ENCODE measurements at places on chromosomes 13 and 19.
A peak's percentile ranks its signal among the peaks of the same experiment; 100 is the strongest.

GRCh38 chr13:36421447-36421846 lies 10.8 kb upstream of the CCNA1 start:
- no peak for DNase-seq

DNA sequence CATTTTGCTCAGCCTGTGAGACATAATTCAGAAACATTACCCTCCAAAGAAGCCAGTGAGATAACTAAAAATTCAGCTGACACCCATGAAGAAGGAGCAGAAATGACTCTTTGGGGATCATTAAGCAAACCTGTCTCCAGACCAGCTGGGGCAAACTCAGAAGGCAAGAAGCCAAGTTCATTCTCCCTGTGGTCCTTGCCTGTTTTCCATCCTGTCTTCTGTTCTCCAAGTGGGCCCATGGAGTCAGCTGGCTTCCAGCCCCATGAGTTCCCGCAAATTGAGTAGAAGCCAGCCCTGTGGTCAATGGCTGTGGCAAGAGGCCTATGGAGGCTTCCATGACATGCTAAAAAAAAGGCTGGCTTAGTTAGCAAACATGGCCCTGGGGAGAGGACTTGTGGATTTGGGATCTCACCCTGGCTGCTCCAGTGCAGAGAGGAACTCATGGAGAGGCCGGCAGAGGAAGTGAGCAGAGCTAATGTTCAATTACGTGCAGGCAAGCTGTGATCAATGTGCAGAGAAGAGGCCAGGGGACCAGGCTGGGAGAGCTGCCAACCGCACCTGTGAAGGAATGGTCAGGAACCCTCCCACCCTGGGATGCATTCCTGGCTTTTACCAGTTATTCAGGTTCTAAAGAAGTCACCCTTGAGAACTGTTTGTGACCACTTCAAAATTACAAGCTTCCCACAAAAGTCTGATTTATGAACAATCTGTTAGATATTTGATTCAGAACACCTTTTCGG lies 229.1 kb downstream of the TSHZ3 start:
- no peak for DNase-seq

DNA sequence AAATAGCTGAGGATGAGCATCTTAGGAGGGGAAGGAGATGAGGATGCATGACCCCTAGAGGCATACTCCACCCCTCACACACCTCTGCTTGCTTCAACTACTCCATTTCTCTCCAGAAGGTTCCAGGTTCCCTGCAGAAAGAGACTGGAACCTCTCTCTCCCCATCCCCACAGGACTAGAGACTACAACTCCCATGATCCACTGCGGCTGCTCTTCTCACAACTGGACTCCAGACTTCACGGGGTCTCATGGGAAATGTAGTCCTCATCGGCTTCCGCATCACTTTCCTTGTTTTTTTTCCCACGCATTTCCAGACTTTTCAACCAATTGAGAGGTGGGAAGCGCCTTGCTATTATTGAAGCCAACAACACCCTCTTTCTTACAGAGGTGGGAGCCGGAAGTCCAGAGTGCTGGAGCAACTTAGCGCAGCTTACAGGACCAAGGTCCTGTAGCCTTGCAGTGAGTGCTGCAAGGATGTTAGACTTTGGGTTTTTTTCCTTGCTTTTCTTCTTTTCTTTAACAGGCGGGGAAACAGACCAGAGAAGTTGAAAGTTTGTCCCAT lies 13.9 kb upstream of the CACNG6 start:
- DNase-seq, result peak; percentile 68

DNA sequence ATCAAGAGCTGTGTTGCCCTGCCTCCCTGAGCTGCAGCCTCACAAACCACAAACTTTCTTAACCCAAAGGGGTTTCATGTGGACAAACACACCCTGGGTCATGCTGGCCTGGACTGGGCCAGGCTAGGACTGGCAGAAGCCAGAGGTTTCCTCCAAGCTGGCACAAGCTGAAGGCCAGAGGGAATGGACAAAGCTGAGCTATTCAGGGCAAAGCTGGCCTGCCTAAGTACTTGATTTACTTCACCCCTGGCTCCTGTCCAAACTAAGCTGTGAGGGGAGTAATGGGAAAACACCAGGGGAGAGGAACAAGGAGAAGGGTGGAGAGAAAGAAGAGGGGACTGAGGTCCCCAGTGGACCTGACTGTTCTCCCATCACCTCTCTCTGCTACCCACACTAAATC lies 6.2 kb downstream of the CPAMD8 start:
- no peak for DNase-seq

GRCh38 chr13:28329395-28330158 lies 165.4 kb downstream of the FLT1 start:
- no peak for DNase-seq

- DNase-seq, result peak; percentile 52
Measured at GRCh38 chr19:13441810-13442512, 64.3 kb downstream of the CACNA1A start.

DNA sequence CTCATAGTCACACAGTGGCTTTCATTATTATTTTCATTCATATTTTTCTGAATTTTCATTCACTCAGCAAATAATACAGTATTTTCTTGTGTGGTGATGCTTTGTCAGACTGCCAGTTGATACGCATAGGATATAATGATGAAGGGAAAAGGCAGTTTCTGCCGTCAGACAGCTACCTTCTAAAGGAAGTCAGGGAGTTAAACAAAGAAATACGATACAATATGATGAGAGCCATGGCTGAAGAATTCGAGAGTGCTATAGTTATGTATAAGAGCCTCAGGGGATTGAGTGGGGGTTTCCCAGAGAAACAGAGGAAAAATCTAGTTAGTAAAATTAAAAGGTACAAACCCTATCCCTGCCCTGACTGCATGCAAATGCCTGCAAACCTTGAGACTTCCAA lies 479.1 kb downstream of the OLFM4 start:
- DNase-seq, result no peak

GRCh38 chr13:77733674-77734073 lies 36.2 kb downstream of the SLAIN1 start:
- no peak for DNase-seq

DNA sequence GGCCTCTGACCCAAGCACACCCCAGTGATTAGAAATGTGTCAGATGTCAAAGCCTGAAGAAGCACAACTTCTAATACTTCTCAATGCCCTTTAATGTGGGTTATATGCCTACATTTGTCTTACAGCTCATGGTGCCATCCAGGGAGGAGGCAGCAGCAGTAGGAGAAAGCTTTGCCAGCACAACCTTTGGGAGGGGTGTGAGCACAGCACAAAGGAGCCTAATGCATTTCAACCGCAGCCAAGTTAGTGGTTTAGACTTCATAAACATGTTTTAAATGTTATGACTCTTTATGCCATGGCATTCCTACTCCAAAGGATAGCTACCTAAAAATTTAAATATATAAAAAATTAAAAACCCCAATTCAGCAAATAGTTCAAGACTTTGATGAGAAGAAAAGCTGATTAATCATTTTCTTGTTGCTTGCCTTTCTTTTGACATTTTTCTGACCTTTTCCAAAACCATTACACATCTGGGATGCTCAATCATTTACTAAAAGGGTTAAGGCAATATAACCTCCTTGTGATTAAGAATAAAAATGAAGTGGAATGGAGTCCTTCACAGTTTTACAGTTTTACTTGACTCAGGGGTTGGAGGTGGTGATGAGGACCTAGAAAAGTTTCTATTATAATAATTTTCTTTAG lies 142.7 kb downstream of the DLEU7 start:
- DNase-seq, result no peak

- no peak for DNase-seq
Measured at GRCh38 chr13:41710771-41711170, 250.1 kb downstream of the VWA8 start.

DNA sequence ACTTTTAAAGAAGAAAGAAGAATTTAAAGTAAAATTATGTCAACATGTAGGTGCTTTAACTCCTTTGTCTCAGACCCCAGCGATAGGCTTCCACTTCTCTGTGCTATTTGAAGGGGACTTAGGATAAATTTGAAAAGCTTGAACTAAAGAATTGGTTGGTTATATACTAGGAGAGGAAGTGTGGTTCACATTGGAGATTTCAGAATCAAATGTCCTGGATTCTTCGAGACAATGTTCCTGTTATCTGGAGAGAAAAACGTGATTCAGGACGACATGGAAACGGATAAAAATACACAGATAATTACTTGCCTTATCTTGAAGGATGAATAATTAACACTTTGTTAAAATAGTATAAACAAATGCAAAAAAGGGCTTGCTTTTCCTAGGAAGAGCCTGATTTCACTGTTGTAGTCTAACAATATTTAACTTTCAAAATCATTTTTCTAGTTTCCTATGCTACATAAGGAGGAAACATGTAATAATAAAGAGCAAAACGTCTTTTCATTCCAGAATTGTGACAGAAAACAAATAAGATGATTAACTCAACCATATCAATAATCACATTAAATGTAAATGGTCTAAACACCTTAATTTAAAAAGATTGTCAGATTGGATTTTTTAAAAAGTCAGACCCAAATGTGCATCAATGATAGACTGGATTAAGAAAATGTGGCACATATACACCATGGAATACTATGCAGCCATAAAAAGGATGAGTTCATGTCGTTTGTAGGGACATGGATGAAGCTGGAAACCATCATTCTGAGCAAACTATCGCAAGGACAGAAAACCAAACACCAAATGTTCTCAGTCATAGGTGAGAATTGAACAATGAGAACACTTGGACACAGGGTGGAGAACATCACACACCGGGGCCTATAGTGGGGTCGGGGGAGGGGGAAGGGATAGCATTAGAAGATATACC lies 724 bp upstream of the ZNF780A start:
- no peak for DNase-seq

DNA sequence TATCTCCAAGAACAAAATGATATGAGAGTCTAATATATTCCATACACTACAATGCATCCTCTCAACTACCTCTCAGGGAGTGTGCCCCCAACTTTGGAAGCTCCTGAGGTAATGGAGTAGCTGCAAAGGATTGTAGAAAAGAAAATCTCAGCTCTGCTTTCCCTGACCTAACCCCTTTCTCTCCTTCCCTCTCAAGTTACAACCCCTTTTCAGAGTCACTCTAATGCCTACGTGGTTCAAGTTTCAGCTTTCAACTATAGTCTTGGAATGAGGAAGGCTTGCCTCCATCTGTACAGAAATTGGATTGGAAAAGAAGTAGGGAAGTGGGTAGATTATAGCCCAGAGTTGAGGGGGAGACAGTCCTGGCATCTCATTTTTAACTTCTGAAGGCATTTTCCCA lies 256.0 kb downstream of the PCDH9 start:
- DNase-seq, result no peak

- DNase-seq, result no peak
Measured at GRCh38 chr13:21996049-21996448, 325.2 kb downstream of the FGF9 start.

DNA sequence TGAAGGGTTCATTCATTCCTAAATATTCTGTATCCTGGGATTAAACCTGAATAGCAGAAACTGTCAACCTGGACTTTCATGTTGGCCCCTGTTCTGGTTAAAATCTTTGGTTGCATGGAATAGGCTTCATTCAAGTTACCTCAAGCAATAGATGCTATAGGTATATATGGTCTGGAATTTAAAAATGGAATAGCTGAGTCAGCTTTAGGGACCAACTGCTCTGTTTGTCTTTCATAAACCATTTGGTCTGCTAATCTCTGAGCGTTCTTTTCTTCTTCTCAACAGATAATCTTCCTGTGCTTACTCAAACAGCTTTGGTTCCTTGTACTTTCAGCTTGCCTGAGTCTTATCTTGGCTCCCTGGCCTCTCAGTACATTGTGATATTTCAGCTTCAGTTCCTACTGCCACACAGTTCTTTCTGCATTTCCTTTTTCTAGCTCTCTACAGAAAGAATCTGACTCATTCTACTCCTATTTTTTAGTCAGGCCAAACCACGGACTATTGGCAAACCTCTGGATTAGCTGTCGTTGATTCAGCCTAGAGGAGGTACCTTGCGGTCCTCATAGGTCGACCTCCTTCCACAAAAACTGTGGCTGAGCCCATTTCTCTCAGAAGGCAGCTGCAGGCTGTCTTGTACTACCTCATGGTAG lies 35.9 kb upstream of the MAB21L1 start:
- no peak for DNase-seq

- DNase-seq, result peak; percentile 55
Measured at GRCh38 chr19:17309965-17310461, 650 bp downstream of the DDA1 start.

DNA sequence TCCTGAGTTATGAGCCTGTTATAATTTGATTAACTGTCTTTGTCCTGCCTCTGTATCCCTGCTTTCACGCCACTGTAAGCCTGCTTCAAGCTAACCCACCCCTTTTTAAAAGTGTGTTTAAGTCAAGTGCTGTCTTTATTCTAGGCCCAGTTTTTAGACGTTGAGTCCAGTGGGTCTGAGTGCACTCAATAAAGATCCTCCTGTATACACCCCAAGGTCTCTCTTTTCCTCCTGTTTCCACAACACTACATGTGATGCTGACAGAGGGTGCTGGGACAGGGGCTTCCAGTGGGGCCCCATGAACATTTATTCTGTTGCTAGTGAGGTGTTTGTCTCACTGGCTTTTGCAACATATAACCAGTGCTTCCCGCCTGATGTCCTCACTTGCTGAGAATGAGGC lies 6.7 kb upstream of the F2RL3 start:
- no peak for DNase-seq

GRCh38 chr13:74774264-74774663 lies 640.1 kb upstream of the KLF12 start:
- DNase-seq, result no peak

GRCh38 chr13:34462843-34463242 lies 479.2 kb upstream of the NBEA start:
- DNase-seq, result no peak

DNA sequence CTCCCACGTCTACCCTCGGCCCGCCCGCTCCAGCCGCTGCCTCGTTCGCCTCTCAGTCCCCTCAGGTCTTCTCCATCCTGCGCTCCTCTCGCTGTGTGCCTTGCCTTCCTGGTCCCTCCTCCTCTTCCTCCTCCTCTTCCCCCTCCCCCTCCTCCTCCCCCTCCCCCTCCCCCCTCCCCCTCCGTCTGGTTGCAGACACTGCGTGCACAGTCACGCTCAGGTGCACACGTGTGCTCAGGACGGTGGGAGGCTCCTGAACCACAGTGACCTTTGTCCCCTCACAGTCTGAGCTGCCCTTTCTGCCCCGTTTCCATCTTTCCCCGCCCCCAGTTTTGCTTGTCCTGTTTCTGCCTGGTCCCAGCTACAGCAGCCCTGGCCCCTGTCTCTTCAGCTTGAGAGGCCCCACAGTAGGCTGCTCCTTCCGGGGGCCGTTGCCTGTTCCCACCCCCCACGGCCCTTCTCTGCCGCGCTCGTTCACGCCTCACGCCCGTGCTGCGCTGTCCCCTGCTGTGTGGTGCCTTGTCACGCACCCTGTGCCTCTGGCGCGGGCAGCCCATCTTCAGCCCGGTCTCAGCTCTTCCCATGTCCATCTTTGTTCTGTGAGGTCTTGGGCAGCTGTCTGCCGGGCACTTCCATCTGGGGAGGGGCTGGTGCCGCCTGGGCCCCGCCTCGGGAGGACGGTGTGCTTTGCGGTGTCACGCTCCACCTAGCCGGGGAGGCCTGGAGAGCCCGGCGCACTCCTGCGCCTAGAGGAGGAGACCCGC lies 13.8 kb upstream of the RPS15 start:
- DNase-seq, result no peak

DNA sequence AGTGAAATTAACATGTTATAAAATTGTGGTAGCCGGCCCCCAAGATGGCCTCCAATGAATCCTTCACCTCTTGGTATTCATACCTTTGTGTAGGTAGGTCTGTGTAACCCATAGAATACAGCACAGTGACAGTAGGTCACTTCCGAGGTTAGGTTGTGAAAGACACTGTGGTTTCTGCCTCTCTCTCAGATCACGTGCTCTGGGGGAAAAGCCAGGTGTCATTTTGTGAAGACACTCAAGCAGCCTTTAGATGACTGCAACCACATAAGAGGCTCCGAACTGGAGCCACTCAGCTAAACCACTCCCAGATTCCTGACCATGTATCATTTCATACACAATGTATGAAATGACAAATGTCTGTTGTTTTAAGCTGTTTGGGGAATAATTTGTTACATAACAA lies 9.8 kb upstream of the USPL1 start:
- peak; percentile 86 for DNase-seq

- DNase-seq, result peak; percentile 96
Measured at GRCh38 chr19:40576585-40577451, at the start of gene SHKBP1. Gene SHKBP1 (plus strand): TSS chr19:40576873. CDS start chr19:40576900, 27 bp downstream.

All from activated CD8-positive, alpha-beta memory T cell treated with anti-CD3 and anti-CD28 coated beads, Interleukin-2, amount 10 ng/mL, durations not matched to agents 7 days and 5 days (primary cell).